ENCODE measurements at places on chromosomes 3 and 15. TPM values are rescaled to one million over a fixed set of nuclear protein-coding genes. Genes with fewer than 3 reads are reported as not detected.

SEMA3B gene
- 1.1 TPM for total RNA-seq

DNA sequence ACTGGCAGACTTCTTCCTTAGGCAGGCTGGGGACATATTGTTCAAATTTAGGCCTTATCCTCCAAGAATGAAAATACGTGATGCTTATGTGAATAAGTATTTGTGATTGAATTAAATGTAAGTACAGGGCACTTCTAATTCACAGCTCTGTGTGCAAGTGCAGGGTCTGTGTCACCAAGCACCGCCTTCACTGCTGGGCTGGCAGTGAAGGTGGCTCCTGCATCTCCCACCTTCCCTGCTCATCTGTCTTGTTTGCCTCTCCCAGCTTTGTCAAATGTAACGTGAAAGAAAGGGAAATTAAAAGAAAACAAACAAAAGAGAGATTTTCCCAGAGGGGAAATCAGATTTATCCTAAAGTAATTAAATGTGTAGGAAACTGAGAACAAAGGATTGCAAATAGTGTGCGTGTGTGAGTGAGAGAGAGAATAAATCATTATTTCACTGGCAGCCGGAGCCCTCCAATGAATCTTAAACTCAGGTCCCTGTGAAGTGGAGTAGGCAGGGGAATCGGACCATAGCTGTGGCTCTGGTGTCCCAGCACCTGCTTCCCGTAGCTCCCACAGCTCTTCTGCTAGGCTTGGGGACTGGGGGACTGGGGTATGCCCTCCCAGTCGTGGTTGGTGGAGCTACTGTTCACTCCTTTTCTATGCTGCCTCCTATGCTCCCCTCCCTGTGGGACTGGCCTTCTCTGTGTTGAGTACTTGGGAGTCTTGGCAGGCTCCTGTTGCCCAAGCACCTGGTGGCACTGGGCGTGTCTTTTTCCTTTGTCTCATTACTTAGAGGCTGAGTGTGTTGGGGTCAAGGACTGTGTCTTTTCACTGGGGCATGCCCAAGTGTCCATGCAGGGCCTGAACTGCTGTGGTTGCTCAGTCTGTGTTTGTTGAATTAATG is 222.2 kb downstream of the EPHB1 start:
- no peak for DNase-seq
- H3K4me1 ChIP-seq = no peaks in the 10 kb centered on the region
- no peak overlapping the region for H3K27ac ChIP-seq
- H3K27me3 ChIP-seq = peaks cover 2% of the 10 kb centered on the region

DNA sequence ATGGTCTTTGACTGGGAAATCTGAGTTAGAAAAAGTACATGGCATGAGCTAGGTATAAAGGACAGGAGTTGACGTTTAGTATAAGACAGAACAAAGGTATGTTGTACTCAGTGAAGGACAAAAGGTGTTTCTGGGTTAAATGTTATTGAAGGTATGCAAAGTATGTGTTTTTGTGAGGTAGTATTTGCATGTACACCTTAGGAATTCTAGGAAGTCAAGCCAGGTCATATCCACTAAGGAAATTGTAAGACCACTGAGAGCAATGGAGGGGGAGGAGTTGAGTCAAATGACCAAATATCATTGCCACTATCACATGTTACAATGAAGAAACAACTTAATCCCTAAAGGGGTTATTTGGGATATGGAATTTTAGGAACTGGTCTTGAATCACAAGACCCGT is 24.4 kb upstream of the TGFBR2 start:
- H3K4me1 ChIP-seq = peaks cover 8% of the 10 kb centered on the region
- H3K36me3 ChIP-seq = no peaks in the 10 kb centered on the region
- H3K27me3 ChIP-seq = no peaks in the 10 kb centered on the region
- no peak overlapping the region for H3K4me3 ChIP-seq
- H3K27ac ChIP-seq = no peak overlapping the region

DNA sequence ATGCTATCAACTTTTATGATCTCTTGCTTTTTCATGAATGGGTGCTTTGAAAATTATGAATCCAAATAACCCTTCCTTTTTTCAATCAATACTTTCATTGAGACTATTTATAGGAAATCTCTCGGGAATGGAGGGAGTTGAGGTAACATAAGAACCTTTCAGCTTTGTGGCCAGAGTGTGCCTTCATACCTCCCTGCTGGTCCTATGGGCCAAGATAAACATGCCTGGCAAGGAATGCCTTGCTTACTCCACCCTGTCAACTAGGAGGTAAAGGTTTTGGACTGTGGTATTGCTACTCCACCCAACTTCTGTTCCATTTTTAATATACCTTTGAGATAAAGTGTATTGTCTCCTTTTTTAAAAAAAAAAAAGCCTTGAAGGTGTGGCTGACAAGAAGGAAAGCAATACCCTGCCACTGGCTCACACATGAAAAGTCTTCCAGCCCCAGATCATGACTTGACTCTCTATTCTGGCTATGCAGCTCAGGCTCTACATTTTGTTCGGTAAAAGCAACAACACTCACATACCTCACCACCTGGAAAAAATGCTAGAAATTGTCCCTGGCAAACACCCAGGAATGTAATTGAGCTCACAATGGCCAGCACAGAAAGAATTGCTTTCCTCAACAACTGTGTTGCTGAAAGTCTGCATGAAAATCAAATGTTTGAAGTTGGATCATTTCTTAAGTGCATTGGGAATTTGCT is 35.8 kb downstream of the COL8A1 start:
- H3K27ac ChIP-seq = no peak overlapping the region
- no peaks in the 10 kb centered on the region for H3K4me1 ChIP-seq
- peaks cover 9% of the 10 kb centered on the region for H3K27me3 ChIP-seq
- no peak for DNase-seq
- no peaks in the 10 kb centered on the region for H3K36me3 ChIP-seq

CKMT1A gene
- not detected for total RNA-seq

TRAT1 gene
- 35.5 TPM for total RNA-seq

DNA sequence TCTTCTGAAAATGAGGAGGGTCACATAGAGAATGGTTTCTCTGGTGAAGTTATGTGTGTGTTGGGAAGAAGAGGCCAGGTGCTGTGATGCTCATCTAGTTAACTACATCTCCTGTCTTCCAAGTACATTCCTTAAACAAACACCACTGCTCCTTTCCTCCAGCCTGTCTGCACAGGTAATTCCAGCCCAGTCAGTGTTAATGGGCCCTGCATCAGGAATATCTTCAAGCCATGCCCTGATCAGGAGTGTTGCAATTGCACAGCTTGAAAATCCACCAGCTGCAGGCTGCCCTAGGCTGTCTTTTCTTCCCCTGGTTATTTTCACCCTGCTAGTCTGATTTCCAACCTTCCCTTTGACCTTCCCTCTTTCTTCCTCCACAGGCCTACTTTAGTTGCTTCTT is 41.9 kb upstream of the LMOD3 start:
- no peak overlapping the region for H3K4me3 ChIP-seq
- H3K4me1 ChIP-seq = no peaks in the 10 kb centered on the region
- no peak for DNase-seq
- H3K27me3 ChIP-seq = no peaks in the 10 kb centered on the region

IL20RB gene
- 3.9 TPM for total RNA-seq

Data from naive thymus-derived CD8-positive, alpha-beta T cell (primary cell).